ENCODE measurements at places on chromosomes 6 and 20.

- no peak for DNase-seq
Measured at GRCh38 chr6:107398001-107398400, 61.4 kb downstream of the PDSS2 start.

DNA sequence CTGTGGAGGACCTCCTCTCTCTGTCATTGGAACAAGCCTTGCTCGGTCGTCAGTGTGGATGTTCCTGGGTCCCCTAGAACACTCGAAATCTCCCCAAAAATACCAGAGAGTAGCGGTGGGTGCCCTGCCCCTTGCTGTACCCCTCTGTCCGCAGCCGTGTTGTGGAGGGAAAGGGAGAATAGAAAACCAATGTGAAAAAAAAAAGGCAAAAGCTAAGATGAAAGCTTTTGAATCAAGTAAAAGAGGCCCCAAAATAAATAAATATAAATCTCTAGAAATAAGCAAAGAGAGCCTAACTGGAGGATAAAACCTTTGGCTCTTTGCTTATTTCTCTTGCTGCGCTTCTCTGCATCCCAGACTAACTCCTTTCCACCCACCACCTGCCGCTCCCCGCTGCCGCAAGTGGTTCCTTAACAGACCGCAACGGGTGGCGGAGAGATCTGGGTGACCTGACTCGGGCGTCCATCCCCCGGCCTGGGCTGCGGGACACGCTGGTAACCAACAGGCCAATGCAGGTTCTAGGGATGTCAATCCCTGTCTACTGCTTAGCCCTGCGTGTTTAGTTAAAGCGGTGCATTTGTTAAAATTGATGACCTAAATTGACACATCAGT lies 110.0 kb downstream of the GPX5 start:
- no peak for DNase-seq

DNA sequence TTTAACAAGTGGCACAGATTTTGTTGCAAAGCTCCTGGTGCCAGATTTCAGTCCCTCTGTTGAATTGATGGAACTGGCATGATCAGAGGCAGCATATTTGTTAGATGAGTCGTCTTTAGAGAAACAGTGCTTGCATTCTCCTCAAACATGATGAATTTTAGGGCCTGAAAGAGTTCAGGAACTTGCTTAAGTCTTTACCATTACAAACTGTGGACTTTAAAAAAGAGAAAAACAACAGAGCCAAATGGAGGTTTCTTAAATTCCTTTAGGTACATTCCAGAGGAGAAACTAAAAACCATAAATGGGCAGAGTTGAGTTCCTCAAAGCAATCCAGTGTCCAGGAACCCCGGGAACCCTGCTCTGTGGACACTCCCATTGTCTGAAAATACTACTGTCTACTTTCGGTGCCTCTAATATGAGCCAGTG lies 2.5 kb downstream of the GTF2H5 start:
- peak; percentile 56 for DNase-seq

DNA sequence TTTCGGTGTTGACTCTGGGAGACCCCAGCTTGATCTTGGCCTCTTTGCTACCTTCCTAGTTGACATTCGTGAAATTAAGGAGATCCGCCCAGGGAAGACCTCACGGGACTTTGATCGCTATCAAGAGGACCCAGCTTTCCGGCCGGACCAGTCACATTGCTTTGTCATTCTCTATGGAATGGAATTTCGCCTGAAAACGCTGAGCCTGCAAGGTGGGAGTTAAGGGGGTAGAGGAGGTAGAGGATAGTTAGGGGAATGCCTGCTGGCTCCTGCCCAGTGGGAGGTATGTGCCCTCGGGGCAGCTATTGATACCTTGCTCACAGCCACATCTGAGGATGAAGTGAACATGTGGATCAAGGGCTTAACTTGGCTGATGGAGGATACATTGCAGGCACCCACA lies 22.2 kb downstream of the PLCG1 start:
- no peak for DNase-seq

DNA sequence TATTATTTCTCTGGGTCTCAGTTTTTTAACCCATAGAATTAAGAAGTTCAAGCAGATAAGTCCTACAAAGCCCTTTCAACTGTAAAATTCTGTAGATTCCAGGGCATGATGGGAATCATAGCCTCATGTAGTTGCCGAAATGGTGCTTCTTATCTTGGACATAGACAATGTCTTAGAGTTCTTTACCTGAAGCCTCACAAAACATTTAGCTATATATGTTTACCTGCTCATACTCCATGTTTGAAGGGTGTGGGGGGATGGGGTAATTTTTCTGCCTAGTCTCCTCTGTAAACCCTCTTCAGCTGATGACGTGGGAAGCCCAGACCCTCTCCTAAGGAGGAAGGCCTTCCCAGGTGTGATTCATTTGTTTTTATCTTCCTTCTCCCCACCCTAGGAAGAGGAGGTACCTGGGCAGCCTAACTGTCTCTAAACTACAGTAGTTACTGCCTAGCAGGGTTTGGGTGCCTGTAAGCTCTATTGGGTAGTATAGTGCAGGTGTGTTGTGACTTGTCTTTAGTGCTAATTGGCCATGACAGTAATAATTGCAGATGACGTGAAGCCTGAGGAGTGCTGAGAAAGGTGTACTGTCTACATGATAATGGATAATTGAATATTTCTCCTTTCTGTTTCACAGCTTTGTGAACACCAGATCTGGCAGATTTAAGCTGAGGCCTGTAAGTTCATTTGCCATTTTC lies 230.8 kb downstream of the TFAP2B start:
- no peak for DNase-seq

- peak; percentile 58 for DNase-seq
Measured at GRCh38 chr6:86937219-86938079, at the start of gene HTR1E. Gene HTR1E, plus strand, starts transcription at chr6:86937528. Its CDS starts 77,807 bp downstream, at chr6:87015335.

DNA sequence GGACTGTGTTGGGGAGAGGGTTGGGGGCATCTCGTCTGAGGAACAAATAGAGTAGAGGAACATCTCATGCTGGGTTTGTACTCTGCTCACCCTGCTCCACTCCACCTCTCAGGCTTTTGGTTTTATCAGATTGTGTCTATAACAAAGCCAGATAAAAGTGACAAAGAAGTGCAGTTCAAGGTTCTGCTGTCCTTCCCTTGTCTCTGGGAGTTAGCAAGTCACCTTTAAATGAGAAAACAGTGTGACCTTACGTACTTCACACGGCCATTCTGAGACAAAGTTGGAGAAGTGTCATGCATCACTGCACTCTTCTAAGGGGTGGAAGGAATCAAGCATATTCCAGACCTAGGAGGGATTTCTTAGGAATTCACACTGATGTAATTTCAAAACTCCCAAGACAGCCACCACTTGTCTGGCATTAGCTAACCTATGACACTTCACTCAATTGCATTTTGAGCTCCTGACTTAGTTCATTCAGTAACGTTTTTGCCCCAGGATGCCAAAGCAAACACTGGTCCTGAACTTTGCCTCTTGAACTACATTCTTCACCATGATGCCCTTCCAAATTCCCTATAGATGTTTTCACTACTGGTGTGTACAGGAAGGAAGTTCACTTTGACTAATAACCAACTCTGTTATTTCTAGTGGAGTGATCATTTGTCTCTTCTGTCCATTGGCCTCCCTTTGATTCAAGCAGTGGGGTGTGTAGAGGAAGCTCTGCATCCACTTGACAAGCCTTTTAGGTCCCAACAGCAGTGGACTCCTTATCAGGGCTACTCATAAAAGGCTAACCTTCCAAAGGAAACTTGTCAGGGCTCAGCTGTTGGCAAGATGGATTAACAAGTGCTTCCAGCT lies 647.6 kb upstream of the FLRT3 start:
- DNase-seq = no peak

DNA sequence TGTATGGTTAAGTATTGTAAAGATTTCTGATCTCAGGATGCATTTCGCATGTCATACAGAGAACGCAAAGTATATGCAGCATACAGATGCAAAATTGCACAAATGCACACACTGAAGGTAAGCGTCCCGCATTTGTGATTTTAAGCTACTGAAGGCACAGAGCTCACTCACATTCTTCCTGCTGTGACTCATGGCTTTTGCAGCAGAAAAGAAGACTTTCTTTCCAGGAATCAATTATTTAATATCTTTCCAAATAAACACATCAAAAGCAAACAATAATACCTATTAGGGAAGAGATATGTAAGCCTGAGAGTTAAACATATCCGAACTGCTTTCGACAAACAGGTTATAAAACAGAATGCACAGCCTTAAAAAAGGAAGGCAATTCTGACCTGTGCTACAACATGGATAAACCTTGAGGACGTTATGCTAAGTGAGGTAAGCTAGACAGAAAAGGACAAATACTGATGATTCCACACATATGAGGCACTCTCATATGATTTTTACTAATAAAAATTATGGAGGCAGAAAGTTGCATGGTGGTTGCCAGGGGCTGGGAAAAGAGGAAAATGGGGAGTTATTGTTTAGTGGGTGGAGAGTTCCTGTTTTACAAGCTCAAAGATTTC lies 109.0 kb downstream of the TFAP2A start:
- DNase-seq = no peak
